ENCODE measurements at places on chromosomes 3 and 15. TPM values are rescaled to one million over a fixed set of nuclear protein-coding genes. Genes with fewer than 3 reads are reported as not detected.

The SCAANT1 gene
- not detected for total RNA-seq

The IQCF6 gene
- not detected for total RNA-seq

The CYP8B1 gene
- not detected for total RNA-seq

The RPL35A gene
- total RNA-seq = 1,339 TPM

The KNG1 gene
- total RNA-seq = not detected

The RTP1 gene
- total RNA-seq = not detected

The CKMT1B gene
- total RNA-seq = 3.4 TPM

The RBPMS2 gene
- total RNA-seq = 9.5 TPM

The TLR9 gene
- total RNA-seq = not detected

The TMIE gene
- total RNA-seq = 0.13 TPM

The EDEM1 gene
- total RNA-seq = 21.0 TPM

The AHSG gene
- not detected for total RNA-seq

The ESYT3 gene
- 0.64 TPM for total RNA-seq

The CAMK2N2 gene
- 1.3 TPM for total RNA-seq

The C3orf70 gene
- not detected for total RNA-seq

The RYK gene
- 30.2 TPM for total RNA-seq

The MYRIP gene
- total RNA-seq = not detected

The A4GNT gene
- not detected for total RNA-seq

The RASL12 gene
- total RNA-seq = 0.12 TPM

The SPSB4 gene
- 0.20 TPM for total RNA-seq

The ACOX2 gene
- 11.1 TPM for total RNA-seq

The ANKUB1 gene
- total RNA-seq = not detected

The COLQ gene
- total RNA-seq = 0.34 TPM

The OR5H15 gene
- not detected for total RNA-seq

The ZBTB20 gene
- total RNA-seq = 1.1 TPM

The SLCO2A1 gene
- total RNA-seq = not detected

The EIF4E3 gene
- 1.6 TPM for total RNA-seq

The RASA2 gene
- total RNA-seq = 8.8 TPM

The MINAR1 gene
- total RNA-seq = 0.37 TPM

The VIPR1 gene
- 0.90 TPM for total RNA-seq

The GOLGA6B gene
- total RNA-seq = not detected

The CTXND1 gene
- total RNA-seq = 0.02 TPM

The SAMD7 gene
- total RNA-seq = not detected

The CNTN4 gene
- total RNA-seq = not detected

The PPP1R14D gene
- 0.28 TPM for total RNA-seq

The DNAJA4 gene
- not detected for total RNA-seq

The WDR72 gene
- total RNA-seq = 7.0 TPM

The CLDN1 gene
- total RNA-seq = 28.5 TPM

The INSYN1 gene
- 2.4 TPM for total RNA-seq

The IQCF5 gene
- not detected for total RNA-seq

The ALCAM gene
- total RNA-seq = 70.8 TPM

The PEX5L gene
- total RNA-seq = not detected

The LDHAL6B gene
- not detected for total RNA-seq

The PPARG gene
- total RNA-seq = 37.7 TPM

The CCR2 gene
- not detected for total RNA-seq

The FEZF2 gene
- total RNA-seq = not detected

The MORC1 gene
- total RNA-seq = not detected

The SPATA12 gene
- total RNA-seq = 0.46 TPM

The HHATL gene
- total RNA-seq = not detected

The MUC4 gene
- not detected for total RNA-seq

The TICRR gene
- total RNA-seq = 13.7 TPM

The REC114 gene
- not detected for total RNA-seq

The IL17RB gene
- 0.92 TPM for total RNA-seq

The C2CD4A gene
- total RNA-seq = not detected

The ITIH1 gene
- not detected for total RNA-seq

The CFAP91 gene
- total RNA-seq = 0.35 TPM

The GRIP2 gene
- 0.97 TPM for total RNA-seq

The MEGF11 gene
- 0.48 TPM for total RNA-seq

Data from A549 treated with RU486 at 1 μM for 4 hours (cell line).